ENCODE measurements at places on chromosomes 2 and 18.

DNA sequence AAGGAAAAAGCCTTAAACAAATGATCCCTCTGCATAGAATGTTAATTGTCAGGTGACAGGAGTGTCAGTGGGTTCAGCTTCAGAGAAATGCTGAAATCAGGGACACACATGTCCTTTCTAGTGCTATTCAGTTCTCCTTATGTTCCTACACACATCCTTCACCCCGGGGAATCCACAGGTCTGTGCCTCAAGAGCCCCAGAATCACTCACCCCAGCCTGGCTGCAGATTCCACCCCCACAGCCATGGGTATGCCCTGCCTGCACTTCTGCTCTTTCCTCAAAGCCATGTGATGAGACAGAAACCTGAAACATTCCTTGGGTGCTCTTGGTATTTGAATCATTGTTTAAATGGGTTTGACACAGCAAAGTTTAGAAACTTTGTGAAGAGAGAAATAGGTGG, 27.4 kb upstream of the FZD7 start:
- DNase-seq = no peak

GRCh38 chr2:105337122-105338019, at the start of gene C2orf49:
Gene C2orf49 (plus strand): TSS chr2:105337540. CDS start chr2:105337588, 48 bp downstream.
- peak; percentile 83 for DNase-seq

GRCh38 chr2:54122939-54123338, 7.5 kb downstream of the ACYP2 start:
- DNase-seq = no peak

DNA sequence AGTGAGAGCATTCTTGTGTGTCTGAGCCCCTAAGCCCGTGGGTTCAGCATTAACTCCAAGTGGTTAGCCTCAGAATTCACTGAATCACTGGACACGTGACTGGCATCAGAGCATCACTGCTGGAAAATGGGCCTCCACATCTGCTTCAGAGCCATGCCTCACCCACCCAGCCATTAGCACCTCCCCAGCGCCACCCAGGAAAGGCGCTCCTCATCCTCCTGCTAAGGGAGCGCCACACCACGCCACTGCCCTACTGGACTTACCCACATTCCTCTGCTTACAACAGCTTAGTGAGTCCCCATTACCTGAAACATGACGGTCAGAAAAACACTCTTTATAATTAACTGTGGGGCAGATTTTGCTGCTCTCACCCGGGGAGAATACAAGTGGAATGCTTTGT, 442.6 kb upstream of the MYT1L start:
- no peak for DNase-seq

DNA sequence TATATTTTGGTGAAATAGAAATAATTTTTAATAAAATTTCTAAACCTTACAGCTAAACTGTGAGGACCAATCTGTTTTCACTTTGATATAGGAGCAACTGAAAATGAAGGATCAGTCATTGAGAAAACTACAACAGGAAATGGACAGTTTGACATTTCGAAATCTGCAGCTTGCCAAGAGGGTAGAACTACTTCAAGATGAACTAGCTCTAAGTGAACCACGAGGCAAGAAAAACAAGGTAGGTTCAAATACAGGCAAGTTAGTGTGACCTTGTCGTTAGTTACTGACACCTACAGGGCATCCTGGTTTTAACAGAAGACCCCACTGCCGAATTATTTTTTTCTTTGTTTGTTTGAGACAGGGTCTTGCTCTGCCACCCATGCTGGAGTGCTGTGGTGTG, 75.5 kb upstream of the STON1 start:
- DNase-seq = no peak

- DNase-seq = no peak
Measured at GRCh38 chr2:179031731-179032408, 18.1 kb downstream of the CCDC141 start.

GRCh38 chr2:170509452-170510193, 205.5 kb upstream of the SP5 start:
- no peak for DNase-seq

DNA sequence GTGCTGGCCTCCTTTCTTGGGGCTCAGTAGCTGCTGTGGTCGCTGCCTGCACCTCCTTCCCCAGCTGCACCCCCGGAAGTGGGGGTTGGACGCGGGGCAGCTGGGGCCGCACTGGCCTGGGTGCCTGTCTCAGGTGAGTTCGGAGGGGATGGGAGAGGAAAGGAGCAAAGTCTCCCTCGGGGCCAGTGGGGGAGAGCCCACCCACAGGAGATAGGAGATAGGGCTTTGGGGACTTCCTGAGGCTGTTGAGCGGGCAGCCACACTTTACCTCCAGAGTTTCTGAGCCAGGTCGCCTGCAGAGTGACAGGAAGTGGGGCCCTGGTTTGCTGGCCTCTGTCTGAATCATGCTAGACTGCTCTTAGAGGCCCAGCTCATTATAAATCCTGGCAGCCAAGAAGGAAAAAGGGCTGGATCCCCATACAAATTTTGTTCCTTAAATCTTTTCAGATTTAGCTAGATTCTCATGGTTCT, 8.1 kb downstream of the MBP start:
- peak; percentile 41 for DNase-seq

DNA sequence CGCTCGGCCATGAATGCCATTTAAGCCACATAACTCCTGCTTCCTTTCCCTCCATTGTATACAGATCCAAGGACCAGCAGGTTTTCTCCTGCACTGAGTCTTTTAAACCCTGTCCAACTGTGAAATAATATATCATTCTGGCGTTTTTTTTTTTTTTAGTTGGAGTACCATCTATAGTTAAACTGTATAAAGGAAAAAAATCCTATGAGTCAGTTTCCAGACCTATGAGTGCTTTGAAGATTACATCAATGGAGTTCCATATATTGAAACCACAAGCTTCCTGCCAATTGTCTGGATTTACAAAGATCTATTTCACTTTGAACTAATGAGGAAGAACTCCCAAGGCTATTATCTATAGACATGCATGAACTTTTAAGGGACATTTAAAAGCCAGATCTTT, 2.4 kb upstream of the MALT1 start:
- DNase-seq = no peak

- DNase-seq = no peak
Measured at GRCh38 chr2:31088504-31089195, 49.6 kb downstream of the GALNT14 start.

- no peak for DNase-seq
Measured at GRCh38 chr2:5576015-5576414, 116.2 kb upstream of the SOX11 start.

DNA sequence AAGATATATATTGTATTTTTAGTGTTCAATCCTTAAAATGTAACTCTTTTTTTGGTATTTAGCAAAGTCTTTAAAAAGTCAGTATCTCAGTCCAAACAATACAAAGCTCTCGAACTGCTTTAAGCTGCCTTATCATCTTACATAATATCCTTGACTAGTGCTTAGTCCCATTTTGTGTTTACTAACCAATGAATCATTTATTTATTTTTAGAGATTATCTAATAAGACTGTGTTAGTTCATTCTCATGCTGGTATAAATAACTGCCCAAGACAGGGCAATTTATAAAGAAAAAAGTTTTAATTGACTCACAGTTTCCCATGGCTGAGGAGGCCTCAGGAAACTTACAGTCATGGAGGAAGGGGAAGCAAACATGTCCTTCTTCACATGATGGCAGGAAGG, 248.3 kb upstream of the KYNU start:
- no peak for DNase-seq

GRCh38 chr2:167140767-167141166, 252.5 kb downstream of the XIRP2 start:
- no peak for DNase-seq

GRCh38 chr2:111519071-111519470, 364.9 kb downstream of the ANAPC1 start:
- DNase-seq = no peak

GRCh38 chr2:98907966-98908905, 27.8 kb downstream of the CRACDL start:
- DNase-seq = no peak

DNA sequence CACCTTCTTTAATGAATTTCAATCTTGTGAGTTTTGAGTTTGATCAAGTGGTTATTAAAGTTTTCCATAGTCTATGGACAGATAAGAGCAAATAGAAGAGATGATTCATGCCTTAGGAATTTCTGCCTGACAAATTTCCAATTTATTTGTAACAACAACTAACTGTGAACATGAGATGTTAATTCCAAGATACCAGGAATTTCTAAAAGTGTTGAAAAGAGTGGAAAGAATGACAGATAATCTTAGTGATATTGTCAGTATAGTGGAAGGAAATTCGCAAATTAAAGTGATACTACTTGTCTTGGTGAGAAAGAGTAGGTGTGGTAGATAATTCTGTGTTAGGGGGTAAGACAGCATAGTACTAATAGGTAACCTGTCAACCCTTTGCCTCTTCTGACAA, 82.4 kb downstream of the AGPS start:
- no peak for DNase-seq

- DNase-seq = no peak
Measured at GRCh38 chr2:3959372-3959771, 256.0 kb downstream of the DCDC2C start.

DNA sequence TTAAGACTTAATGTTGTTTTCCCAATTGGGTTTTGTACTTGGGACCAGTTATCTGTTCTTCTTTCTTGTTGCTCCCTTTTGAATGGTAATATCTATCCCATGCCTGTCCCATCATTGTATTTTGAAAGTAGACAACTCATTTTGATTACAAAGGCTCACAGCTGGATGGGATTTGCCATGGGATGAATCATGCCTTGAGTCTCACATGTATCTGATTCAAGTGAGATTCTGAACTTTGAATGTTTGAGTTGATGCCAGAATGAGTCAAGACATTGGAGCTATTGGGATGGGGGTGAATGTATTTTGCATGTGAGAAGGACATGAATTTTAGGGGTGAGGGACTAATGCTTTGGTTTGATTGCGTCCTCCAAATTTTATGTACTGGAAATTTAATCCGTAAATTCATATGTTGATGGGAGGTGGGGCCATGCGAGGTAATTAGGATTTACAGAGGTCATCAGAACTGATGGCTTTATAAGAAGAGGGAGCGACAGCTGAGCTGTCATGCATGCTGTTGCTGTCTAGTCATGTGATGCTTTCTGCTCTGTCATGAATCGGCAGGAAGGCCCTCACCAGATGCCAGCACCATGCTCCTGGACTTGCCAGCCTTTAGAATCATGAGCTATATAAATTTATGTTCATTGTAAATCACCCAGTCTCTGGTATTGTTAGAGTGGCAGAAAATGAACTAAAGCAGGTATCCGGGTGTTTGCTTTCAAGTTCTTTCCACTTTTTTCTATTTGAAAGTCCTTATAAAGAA, 741.3 kb upstream of the RAB6C start:
- DNase-seq = no peak

DNA sequence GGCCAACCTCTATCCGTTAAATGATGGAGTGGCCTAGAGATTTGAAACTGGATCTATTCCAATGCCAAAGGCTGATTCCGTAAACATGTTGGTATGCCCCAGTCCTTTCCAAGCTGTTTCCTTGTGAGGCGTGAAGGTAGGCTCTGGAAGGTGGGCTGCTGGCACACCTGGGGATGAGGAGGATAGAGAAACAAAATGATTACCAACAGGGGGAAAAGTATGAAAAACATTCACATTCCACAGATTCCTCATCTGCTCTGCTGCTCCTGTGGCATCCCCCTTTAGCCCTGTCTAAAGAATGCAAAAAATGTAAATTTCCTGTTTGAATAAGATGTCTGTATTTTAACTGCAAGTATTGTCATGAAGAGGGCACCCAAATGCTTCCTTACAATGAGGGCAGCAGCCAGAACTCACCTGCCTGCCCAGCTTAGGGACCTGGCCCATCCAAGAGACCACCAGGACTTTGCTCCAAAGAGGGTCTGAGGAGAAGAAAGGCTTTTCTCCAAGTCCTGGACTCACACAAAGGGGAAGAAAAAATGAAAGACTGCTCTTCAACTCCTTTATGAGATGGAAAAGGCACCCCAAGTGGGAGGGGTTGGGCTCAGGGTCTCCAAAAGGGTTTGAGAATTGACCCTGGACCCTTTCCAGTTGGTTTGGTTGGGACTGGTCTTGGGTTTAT, 132.3 kb upstream of the PELI1 start:
- no peak for DNase-seq

Data from stimulated activated CD4-positive, alpha-beta T cell treated with anti-CD3 and anti-CD28 coated beads, Interleukin-1b, Interleukin-23, amount 100 ng/mL, for 24 hours (primary cell).